Left renal cortex interstitium (tissue), 4 donors: ENCODE measurements at places on chromosomes 4 and X. TPM values are rescaled to one million over a fixed set of nuclear protein-coding genes. Genes with fewer than 3 reads are reported as not detected.

Gene CLDN34
- polyA plus RNA-seq, result 0.09 TPM

Gene SCML1
- polyA plus RNA-seq, result 19.6 TPM

Gene SLITRK2
- polyA plus RNA-seq, result 1.5 TPM

Gene FRMPD4
- 0.17 TPM for polyA plus RNA-seq

Gene STATH
- polyA plus RNA-seq, result 0.34 TPM

DNA sequence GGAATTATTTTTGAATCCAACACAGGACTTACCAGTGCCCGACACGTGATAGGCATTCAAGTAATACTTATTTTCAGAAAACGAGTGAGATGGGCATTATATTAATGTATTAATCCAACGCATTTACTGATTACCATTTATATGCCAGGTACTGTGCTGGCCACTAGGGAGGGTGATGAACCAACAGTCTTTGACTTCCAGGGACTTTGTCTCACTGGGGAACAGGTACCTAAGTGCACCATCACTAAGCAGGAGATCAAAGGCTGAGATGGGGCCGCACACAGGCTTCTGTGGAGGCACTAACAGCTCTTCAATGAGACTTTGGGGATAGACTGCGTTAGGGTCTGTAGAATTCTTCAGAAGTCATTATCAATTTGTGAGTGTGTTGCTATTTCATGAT is 5.7 kb upstream of the TADA2B start:
- DNase-seq, result no peak

DNA sequence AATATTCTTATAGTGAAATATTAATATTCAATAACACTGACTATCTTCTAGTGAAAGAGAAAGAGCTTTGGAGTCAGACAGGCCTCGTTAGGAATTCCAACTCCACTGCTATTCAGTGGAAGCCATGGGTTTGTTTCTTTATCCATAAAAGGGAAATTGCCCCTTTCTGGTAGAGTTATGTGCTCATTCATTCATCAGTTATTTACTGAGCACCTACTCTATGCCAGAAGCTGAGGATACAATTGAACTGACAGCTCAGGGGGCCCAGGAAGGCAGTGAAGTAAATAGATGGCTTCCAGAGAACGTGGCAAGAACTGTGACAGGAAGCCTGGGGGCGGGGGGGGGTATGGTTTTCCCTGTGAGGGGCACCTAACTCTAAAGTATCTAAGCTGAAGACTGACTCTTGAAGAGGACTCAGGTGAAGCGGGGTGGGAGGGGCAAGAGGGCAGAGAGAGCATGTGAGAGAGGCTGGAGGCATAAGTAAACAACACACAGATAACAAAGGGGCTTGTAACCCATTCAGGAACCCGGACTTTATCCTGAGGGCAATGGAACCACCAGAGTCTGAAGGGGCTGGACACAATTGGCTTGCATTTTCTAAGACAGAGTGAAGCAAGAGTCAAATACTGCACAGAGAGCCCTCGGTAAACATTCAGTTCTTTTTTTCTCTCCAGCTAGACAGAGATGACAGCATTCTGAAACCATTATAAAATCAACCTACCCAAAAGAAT is 20.3 kb downstream of the ANXA5 start:
- no peak for DNase-seq

DNA sequence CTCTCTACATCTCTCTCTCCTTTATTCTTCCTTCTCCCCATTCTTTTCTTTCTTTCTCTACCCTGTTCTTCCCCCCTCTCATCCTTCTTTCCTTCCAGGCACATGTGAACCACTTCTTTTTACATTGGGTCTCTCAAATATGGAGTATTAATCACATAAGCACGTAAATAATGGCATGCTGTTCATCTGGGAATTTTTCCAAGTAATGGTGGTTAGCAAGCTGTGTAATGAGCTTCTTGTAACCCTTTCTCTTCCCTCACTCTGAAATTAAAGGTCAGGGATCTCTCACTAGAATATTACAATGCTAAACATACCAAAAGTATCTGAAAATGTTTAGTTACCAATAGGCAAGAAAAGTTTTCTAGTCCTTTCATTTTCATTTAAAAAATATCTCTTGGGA is 239.9 kb upstream of the TEX13A start:
- DNase-seq, result no peak

DNA sequence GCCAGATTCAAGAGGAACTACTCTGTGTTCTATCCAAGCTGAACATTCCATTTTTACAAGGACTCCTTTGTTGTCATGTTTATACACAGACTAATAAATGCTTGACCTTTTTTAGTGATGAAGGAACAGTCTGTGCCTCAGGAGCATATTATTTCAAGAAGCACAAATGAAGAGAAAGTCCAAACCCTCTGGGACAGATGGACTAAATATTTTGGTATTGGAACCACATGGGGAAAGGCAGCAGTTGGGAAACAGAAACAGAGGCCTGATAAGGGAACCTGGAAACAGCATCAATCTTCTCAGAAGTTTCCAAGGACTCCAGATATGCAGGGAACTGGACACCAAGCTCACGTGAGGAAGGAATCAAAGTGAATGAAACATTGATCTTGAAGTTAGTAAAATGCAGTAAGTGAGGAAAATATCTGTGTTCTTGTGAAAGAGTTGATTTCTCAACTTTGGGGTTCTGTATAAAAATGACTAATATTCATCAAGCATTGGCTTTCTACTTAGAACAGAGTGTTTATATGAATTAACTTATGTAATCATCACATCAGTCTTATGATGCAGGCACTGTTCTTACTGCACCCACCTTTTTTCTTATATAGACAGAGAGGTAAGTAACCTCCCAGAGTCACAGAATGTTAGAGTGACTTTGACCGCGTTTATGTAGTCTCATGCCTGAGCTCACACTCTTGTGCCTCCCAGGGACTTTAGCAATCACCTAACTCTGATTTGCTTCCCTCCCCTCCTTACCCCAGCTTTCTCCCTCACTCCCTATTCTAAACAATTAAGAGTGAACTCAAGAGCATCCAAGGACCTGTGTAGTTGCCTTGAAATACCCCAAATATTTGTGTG is 148.9 kb upstream of the JADE1 start:
- DNase-seq, result no peak

DNA sequence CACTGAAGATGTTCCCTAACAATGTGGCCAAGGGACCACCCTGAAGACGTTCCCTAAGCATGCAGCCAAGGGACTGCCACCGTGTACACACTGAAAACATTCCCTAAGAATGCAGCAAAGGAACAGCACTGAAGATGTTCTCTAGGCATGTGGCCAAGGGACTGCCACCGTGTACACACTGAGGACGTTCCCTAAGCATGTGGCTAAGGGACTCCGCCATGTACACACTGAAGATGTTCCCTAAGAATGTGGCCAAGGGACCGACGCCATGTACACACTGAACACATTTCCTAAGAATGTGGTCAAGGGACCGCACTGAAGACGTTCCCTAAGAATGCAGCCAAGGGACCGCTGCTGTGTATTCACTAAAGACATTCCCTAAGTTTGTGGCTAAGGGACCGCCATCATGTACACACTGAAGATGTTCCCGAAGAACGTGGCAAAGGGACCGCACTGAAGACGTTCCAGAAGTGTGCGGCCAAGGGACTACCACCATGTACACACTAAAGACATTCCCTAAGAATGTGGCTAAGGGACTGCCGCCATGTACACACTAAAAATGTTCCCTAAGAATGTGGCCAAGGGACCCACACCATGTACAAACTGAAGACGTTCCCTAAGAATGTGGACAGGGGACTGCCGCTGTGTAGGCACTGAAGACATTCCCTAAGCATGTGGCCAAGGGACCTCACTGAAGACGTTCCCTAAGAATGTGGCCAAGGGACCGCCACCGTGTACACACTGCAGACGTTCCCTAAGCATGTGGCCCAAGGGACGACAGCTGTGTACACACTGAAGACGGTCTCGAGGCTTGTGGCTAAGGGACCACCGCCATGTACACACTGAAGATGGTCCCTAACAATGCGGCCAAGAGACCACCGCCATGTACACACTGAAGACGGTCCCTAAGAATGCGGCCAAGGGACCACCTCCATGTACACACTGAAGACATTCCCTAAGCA is 54.8 kb downstream of the DHRSX start:
- DNase-seq, result no peak

DNA sequence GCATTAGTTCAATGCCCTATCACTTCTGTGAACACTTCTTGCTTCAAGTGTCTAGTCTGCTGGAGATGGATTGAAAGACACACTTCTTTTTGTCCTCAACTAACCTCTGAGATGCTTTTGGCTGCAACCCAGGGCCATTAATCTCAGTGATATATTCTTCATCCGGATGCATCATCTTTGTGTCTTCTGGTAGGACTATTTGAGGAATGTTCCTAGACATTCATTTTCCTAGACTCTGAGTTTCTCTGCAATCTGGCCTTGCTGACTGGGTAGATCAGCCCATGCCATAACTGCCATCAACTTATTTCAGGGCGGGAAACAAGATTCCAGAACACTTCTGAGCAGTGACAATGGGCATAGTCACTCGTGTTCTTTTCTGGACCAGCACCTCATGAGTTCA is 329.4 kb downstream of the PDGFC start:
- DNase-seq, result no peak

DNA sequence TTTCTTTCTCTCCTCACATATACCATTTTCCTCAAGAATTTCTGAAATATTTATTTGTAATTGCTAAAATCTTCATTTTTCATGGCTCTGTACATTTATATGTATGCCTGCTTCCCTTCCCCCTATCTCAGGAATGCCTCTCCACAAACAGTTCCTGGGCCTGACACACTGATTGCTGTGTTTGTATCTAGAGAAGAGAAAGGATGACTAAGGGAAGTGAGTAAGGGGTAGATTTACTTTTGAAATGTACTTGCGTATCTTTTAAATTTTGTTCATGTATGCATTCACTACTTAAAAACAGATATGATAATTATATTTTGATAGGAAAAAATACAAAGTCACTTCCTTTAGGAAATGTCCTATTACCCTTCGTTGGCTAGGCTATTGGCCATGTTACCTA is 790.8 kb downstream of the PCDH18 start:
- no peak for DNase-seq

GRCh38 chr4:106266201-106266600 is 49.8 kb downstream of the TBCK start:
- DNase-seq, result no peak

DNA sequence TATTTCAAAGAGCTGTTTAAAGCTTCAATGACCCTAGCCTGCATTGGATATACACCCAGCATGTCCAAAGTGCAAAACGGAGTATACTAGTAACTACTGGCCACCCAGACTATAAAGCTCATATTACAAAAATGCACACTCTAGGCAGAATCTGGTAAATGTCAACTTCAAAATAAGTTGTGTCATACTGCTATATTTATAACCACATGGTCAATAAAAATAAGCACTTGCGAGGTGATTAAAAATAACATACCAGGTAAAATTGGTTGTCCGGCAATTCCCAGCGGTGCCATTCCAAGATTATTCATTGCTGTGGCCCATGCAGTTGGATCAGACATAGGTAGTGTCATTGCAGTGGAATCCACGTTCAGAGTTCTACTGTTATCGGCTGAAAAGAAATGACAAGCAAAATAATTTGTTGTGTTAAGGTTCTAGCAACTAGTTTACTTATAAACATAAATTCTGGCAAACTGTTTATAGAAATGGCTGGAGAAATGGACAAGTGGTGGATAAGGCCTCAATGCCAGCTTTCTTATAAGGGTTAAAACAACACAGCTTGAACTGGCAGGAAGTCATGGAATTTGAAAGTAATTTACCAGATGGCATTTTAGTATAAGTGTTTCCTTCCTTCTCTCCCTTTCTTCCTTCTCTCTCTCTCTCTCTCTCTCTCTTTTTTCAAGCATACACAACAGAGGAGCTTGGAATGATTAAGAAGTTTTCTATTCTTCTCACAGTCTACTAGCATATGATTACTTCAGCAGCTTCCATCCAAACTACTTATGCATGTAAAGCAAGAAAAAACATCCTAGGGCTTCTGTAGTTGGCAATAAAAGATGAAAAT is 199.9 kb downstream of the ENOX2 start:
- DNase-seq, result no peak

DNA sequence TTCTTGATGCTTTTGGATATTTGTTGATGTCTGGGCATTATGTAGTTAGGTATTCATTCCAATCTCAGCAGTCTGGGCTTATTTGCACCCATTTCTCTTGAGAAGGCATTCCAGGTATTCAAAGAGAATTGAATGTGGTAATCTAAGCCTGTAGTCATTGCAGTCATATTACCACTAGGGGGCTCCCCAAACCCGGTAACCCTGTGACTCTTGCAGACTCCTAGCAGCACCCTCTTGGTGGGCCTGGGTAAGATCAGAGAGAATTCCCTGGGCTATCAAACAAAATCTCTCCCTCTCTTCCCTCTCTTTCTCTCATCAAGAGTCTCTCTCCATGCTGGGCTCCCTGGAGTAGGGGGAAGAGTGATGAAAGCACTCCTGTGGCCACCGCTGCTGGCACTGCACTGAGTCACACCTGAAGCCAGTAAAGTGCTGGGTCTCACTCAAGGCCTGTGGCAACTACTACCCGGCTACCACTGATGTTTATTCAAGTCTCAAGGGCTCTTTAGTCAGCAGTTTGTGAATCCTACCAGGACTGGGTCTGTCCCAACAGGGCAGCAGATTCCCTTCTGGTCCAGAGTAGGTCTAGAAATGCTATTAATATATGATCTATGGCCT is 187.7 kb upstream of the NUDT10 start:
- DNase-seq, result no peak

GRCh38 chr4:46270986-46271596 is 118.8 kb downstream of the GABRA2 start:
- peak; percentile 3 for DNase-seq

GRCh38 chr4:6331018-6331417 is 61.4 kb downstream of the WFS1 start:
- DNase-seq, result no peak

DNA sequence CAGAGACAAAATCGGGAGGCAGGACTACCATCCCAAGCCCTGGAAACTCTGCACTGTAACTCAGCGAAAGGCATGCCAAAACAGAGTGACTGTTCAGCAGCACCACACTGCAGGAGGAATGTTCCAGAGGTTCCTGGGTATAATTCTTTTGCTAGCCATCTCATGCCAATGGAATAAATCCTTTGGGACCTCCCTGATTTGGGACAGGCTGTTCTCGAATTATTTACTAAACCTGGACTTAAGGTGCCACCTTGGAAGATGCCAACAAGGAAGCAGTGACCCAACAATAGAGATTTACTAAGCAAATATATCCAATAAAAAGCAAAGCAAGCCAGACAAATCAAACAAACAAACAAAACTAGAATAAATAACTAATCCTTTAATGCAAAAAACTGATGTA is 9.3 kb downstream of the AADAT start:
- no peak for DNase-seq

GRCh38 chr4:148006001-148006400 is 274.1 kb downstream of the ARHGAP10 start:
- DNase-seq, result no peak

GRCh38 chr4:88793475-88793874 is 95.8 kb upstream of the NAP1L5 start:
- no peak for DNase-seq
